ENCODE measurements at places on chromosomes 1 and 21. TPM values are rescaled to one million over a fixed set of nuclear protein-coding genes. Genes with fewer than 3 reads are reported as not detected.

The OPRD1 gene
- total RNA-seq = not detected

The CFAP74 gene
- not detected for total RNA-seq

The FNDC10 gene
- 8.8 TPM for total RNA-seq

The ACTA1 gene
- total RNA-seq = not detected

The TGFB2 gene
- not detected for total RNA-seq

The ILDR2 gene
- total RNA-seq = 8.5 TPM

The NUDT4B gene
- 1.4 TPM for total RNA-seq

The RGS8 gene
- not detected for total RNA-seq

The RIMS3 gene
- 2.5 TPM for total RNA-seq

The IL20 gene
- not detected for total RNA-seq

The KRTAP7-1 gene
- not detected for total RNA-seq

The S100A7A gene
- not detected for total RNA-seq

The PLA2G2F gene
- not detected for total RNA-seq

The AHCYL1 gene
- total RNA-seq = 52.9 TPM

The PBX1 gene
- not detected for total RNA-seq

The CASQ2 gene
- not detected for total RNA-seq

The STIL gene
- total RNA-seq = 40.7 TPM

The RHCE gene
- total RNA-seq = 0.41 TPM

The ACTL8 gene
- total RNA-seq = not detected

The NEGR1 gene
- not detected for total RNA-seq

The HP1BP3 gene
- 309 TPM for total RNA-seq
